ENCODE measurements at places on chromosomes 4 and X.

GRCh38 chr4:130110770-130111169 is 1014.8 kb downstream of the C4orf33 start:
- no peak for DNase-seq

DNA sequence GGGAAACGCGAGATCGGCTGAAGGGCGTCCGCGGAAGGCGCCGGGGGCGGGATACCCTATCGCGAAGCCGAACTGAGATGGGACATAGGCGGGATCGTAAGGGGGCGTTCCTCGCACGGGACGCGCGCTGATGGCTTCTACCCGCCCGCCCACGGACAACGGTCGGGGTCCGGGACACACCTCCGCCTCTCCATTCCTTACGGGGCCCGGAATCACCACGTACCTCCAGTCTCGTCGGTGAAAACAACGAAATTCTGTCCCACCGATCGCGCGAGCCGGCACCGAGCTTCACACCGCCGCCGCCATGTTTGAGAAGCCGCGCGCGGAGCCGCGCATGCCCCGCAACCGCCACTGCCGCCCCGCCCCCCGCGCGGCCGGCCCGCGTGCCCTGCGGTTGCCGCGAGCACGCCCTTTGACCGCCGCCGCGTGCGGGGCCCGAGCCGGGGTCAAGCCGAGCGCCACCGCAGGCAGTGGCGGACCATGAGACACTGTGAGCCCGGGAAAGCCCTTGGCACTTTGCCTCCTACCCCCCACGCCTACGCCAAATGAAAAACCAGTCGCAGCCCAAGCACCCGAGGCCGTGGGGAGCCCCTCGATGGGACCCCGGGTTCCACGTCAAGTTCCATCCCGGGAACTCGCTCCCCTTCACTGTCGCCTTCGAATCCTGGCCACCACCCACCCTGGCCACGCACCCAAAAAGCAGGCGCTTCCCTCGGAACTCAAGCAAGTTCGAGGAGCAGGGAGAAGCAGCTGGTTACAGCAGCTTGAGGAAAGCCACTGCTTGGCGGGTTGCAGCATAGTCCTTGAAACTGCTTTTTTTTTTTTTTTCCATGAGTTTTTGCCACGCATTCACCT is at the start of gene SCML2:
TSS of gene SCML2 (minus strand) at position 320 of the 855 bp plus-strand sequence. CDS start 20,617 bp downstream, outside the sequence.
- DNase-seq = peak; percentile 40

GRCh38 chr4:179804440-179804839 is 2362.2 kb upstream of the AGA start:
- DNase-seq = peak; percentile 6

GRCh38 chrX:31845003-31845402 is 773.2 kb upstream of the FTHL17 start:
- DNase-seq = no peak

GRCh38 chr4:115110191-115111181 is 2.9 kb downstream of the NDST4 start:
- DNase-seq = no peak

DNA sequence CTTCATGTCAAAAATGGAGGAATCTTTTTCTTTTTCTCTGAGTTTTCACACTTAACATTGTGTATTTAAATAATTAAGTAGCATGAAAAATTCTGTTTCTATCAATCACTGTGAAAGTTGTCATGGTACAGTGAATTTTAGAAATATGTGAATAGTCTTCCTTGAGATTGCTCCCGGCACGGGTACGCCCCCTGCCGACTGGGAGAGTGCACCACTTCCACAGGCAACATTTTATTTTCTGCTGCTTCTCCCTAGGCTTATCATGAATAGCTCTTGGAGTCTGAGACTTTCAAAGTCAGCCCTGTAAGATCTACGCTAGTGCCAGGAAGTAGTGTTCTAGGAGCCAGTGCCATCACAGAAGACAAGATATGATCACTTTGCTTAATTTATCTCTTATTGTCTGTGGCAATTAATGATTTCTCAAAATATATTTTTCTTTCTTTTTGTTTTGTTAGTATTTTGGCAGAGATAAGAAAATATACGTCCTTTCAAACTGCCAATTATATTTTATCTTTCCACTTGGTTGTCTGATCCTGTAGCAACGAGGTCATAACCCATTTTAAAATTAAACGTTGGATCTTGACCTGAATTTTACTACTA is 763.8 kb upstream of the AADAT start:
- DNase-seq = peak; percentile 16

- peak; percentile 61 for DNase-seq
These were observed 4.2 kb downstream of the MID1 start for GRCh38 chrX:10615931-10616774.

- DNase-seq = peak; percentile 3
These were observed 54.9 kb downstream of the F8 start for GRCh38 chrX:154967603-154968002.

- no peak for DNase-seq
These were observed 355.0 kb downstream of the RAB28 start for GRCh38 chr4:13129095-13129494.

DNA sequence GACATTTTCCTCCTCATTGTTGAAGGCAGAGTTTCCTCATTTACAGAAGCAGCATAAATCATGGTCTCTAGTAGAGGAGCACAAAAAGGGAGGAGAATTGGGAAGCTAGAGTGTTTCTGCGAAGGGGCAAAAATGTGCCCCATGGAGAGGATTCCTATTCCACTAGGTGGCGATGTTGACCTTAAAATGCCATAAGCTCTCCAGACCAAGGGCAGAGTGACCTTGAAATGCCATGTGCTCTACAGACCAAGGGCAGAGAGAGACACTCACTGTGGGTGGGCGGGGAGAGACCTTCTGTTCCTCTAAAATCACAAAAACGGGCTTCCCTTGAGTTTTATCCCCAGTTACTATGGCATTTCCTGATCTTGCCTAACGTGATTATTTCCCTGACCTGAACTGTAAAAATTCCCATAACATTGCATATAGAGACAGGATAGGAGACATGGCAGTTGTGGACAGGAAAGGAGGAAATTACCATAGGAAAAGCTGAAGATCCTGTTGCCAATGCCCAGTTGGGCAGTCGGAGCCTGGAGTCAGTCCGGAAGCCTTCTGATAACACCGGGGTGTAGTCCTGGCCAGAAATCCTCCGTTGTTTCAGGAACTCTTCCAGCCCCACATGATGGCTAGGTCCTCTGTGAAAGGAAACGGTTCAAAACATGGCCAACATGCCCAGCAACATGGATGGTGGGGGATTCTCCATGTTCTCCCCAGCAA is 567.7 kb downstream of the MAGEB5 start:
- no peak for DNase-seq

DNA sequence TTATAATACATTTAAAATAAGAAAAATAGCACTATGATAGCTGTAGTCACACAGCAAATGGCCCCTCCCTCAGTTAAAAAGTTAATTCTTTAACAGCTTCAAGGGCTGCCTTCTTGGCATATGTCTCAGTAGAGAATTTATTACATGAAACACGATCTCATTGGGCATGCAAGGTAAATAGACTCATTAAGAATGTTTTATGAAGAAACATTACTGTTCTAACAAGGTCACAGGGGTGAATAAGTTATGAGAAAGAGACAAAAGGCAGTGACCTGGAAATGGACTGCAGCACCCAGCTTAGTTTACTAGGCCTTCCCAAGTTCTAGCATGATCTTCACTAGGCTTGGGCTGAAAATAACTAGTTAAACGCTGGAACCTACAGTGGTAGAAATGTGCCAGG is 277.7 kb downstream of the NR3C2 start:
- no peak for DNase-seq

GRCh38 chrX:154460326-154460725 is 2.2 kb downstream of the PLXNA3 start:
- no peak for DNase-seq

- DNase-seq = no peak
These were observed 294.7 kb downstream of the NAF1 start for GRCh38 chr4:162871990-162872389.
